Amniotic stem cell (primary cell): ENCODE measurements at places on chromosomes 3 and 15.

- DNase-seq = peak; percentile 28
Observed at GRCh38 chr3:122458992-122459391, 43.1 kb upstream of the WDR5B start.

DNA sequence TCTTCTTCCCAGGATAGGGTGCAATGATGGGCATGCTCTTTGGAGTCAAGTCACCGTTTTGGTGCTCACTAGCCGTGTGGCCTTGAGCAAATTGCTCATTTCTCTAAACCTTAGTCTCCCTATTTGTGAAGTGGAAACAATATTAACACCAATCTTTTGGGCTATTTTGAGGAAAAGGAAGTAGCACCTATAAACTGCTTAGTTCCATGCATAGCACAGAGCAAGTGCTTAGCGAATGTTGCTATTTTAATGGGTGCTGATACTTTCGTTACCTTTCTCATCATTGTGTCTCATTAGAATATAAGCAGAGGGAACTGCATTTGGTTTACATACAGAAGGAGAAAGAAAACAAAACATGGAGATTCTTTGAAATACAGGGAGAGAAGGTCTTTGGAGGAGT, 66.1 kb downstream of the BOC start:
- no peak for DNase-seq

GRCh38 chr3:58668247-58668646, 1.7 kb upstream of the FAM3D start:
- no peak for DNase-seq

DNA sequence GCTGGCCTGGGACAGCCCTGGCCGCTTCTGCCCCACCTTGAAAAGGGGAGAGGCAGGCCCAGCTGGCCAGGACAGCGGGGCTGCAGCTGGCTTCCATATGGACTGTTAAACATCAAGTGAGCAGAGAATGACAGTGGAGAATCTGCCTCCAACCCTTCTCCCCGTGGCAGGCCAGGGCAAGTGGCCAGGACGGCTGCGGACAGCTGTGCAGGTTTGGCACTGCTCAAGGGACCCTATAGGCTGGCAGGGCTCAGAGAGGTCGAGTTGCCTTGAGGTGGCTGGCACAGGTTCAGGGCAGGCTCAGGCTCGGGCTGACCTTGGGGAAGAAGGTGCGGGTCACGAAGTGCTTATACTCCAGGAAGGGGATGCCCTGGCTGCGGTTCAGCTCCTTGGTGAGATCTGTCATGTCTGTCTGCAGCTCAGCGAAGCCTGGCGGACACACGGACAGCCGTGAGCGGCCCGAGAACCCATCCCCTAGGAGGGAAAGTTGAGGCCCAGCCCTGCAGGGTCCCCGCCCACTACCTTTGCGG, 24.3 kb downstream of the H1-8 start:
- DNase-seq = no peak

- DNase-seq = no peak
Observed at GRCh38 chr3:25452192-25452591, 24.1 kb downstream of the RARB start.

GRCh38 chr3:182414586-182414985, 378.7 kb upstream of the ATP11B start:
- no peak for DNase-seq

GRCh38 chr3:171531716-171532115, 71.5 kb upstream of the TNIK start:
- DNase-seq = no peak

GRCh38 chr3:16550676-16551341, 37.3 kb upstream of the RFTN1 start:
- peak; percentile 67 for DNase-seq

- no peak for DNase-seq
Observed at GRCh38 chr3:39127908-39128304, 20.4 kb downstream of the TTC21A start.
